ENCODE measurements at places on chromosomes 1 and 21.
A peak's percentile ranks its signal among the peaks of the same experiment; 100 is the strongest.

- DNase-seq: no peak
These were observed 810 bp upstream of the CYP4A11 start for GRCh38 chr1:46942086-46942485.

DNA sequence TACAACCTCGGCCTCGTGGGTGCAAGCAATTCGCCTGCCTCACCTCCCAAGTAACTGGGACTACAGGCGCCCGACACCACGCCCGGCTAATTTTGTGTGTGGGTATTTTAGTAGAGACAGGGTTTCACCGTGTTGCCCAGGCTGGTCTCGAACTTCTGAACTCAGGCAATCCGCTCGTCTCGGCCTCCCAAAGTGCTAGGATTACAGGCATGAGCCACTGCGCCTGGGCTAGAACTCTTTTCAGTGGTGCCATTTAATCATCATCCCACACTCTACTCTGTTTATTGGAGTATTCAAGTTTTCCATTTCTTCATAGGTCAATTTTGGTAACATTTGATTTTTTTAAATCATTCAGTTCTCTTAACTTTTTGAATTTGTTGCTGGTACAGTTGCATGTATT is 101.3 kb downstream of the DHRS3 start:
- no peak for DNase-seq

DNA sequence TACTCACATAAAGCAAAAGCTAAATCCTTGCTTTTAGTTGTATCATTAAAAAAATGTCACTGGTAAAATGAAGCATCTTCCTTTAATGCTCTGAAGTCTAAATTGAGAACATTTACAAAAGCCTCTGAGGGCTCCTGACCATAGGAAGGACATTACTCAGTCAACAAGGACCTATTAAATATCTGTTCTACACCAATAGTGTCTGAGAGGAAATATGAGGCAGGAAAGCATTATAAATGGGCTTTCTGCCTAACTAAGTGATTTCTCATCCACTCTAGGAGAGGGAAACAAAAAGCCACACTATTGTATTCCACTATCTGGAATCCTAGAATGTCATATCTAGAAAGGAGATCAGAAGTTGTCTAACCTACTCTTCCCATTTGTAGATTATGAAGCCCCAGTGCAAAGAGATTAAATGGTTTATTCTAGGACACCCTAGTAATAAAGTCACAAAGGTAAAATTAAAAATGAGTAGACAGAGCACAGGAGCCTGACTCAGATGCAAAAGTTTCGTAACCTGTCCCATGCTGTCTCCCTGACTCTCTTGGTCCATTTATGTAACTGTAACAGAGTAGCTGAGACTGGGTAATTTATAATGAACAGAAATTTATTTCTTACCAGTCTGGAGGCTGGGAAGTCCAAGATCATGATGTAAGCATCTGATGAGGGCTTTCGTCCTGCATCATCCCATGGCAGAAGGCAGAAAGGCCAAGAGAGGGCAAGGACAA is 17.6 kb downstream of the RGS1 start:
- no peak for DNase-seq

DNA sequence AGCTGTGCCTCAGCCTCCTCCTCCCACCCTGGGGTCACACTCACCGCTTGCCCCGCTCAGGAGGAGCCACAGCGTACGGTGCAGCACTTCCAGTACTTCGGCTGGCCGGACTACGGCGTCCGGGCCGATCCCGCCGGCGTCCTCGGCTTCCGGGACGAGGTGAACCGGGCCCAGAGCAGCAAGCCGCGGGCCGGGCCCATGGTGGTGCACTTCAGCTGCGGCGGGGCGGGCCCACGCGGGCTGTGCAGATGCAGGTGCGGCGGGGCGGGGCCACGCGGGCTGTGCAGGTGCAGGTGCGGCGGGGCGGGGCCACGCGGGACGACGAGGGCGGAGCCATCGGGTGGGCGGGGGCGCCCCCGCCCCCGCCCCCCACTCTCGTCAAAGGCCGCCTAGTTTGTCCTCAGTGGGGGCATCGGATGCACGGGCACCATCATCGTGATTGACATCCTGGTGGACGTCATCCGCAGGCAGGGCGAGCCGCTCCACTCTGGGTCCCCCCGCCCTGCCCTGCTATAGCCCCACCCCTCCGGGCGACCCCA is 5.5 kb downstream of the RNF223 start:
- DNase-seq: peak; percentile 70

- DNase-seq: no peak
These were observed 36.5 kb downstream of the SLC66A1 start for GRCh38 chr1:19348441-19349198.

- DNase-seq: no peak
These were observed 29.2 kb downstream of the CDCA8 start for GRCh38 chr1:37721565-37721964.

GRCh38 chr1:94805912-94806311 is 14.2 kb upstream of the SLC44A3 start:
- DNase-seq: peak; percentile 54

DNA sequence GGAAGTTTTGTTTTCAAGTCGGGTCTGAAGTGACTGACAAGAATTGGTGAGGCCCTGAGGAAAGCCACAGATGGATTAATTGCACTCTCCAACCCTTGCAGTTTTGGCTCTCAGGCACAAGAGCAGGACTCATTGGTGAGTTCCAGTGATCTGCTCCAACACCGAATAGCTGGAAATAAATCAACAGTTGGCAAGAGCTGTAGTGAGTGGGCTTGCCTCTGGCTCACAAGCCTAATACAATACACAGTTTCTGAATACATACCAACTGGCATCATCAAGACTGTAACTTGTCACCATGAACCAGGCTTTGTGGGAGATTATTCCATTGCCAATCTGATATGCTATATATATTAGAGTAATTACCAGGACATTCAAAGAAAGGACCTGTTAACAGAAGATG is 131.6 kb downstream of the GRIK1 start:
- no peak for DNase-seq
